ENCODE measurements at places on chromosomes 4 and X.

DNA sequence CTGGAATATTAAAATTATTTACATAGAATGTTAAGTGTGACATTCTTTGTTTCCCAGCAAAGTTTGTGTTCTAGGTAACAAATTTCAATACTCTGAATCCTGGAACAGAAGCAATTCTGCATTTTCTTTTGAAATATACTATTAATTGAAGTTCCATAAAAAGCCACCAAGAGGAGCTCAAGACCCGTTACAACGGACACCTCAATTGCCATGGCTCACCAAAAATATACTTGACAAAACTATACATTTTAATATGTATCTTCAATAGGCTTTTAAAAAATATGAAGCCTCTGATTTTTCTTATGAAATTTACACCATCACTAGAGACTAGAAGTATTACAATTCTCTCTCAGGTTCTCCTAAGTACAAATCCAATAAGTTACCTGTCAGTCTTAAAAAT is 111.4 kb downstream of the NYX start:
- DNase-seq = no peak

DNA sequence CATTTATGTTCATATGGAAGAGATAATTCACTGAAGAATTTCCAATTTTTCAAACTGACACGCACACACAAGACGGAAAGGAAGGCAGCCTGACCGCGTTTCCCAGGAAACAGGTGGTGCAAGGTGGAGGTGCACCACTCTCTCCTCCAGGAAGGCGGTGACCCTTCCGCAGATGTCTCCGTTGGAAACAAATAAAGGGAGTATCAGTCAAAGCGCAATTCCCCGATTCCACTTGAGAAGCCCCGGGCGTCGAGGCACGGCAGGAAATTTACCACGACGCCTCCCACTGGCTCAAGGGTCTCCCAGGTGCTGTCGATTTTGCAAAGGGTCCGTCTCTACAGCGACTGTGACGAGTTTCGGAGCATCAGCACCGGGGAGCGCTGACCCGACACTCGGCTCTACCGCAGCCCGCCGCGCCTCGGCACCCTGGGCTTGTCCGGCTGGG is 770 bp upstream of the TIGD2 start:
- DNase-seq = peak; percentile 9

DNA sequence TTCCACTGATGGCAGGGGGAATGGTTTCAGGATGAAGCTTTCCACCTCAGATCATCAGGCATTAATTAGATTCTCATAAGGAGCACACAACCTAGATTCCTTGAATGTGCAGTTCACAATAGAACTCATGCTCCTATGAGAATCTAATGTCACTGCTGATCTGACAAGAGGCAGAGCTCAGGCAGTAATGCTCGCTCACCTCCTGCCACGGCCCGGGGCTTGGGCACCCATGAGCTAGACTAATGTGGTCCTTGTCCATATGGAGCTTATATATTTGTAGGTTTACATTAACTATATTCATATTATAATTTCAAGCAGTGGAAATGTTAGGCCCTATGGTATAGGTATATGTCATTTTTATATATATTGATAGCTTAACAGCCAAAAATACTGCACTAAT is 24.4 kb downstream of the SLC9B2 start:
- DNase-seq = no peak

DNA sequence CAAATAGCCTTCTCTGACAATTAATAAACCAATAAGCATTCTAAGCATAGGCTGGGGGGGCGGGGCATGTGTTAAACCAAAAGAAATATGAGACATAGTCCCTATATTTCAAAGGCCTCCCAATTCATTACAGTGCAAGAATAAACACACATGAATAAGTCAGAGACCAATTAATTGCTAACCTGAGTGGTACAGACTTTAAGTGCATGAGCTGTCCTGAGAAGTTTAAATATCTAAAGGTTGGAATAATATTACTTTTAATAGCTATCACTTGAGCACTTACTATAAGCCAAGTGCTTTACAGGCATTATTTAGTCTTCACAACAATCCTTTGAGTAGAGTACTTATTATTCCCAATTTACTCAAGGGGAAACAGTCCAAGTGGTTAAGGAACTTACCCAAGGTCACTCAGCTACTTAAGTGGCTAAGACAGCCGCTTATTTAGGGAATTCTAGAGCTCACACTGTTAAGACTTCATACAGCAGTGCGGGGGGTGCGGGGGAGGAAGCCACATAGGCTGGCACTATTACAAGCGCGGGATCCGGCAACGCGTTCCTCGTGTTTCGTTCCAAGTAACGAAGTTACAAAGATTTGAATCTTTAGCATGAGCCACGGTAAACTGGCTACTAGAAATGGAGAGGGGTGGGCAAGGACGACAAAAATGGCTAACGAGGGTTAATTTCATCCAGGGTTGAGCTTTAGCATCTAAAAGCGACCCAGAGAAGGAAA is 1.4 kb downstream of the THOC2 start:
- DNase-seq = peak; percentile 73

DNA sequence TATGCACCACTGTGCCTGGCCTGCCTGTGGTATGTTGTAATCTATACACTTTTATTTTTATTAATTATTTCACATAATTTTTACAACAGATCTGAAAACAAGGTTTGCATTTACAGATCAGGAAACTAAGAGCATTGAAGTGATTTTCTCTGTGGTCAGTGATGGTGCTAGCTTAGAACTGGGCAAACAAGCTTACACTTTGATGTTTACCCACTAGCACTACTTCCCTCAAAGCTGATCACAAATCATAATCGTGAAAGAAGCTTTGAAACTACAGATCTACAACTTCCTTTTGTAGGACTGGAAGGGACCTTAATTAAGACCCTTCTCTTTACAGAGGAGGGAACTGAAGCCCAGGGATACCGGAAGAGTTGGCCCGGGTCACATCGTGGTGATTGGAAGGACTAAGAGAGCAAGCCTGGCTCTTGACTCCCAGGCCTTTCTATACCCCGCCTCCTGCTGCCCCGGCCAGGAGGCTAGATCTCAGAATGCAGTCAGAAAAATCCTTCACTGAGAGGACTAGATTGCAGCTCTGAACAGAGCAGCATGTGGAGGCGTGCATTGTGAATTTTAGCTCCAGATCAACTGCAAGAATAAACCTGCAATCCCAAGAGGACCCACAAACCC is 93.7 kb upstream of the ZNF827 start:
- DNase-seq = no peak

DNA sequence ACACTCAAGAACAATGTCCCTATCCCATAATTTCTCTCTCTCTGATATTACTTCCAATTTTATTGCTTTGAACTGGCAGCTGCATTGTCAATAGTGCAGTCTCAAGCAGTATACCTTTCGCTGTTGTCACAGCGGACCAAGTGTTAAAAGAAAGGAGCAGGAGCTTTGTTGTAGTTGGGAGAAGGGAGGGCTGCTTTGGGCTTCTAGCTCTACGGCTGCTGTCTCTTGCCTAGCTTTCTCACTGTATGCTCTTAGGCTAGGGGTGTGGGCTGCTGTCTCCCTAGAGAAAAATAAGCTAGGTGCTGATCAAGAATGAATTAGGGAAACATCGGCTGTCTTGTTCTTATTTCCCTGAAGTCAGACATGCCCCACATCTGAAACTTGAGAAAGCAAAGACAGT is 52.5 kb downstream of the TRPC5OS start:
- DNase-seq = no peak

DNA sequence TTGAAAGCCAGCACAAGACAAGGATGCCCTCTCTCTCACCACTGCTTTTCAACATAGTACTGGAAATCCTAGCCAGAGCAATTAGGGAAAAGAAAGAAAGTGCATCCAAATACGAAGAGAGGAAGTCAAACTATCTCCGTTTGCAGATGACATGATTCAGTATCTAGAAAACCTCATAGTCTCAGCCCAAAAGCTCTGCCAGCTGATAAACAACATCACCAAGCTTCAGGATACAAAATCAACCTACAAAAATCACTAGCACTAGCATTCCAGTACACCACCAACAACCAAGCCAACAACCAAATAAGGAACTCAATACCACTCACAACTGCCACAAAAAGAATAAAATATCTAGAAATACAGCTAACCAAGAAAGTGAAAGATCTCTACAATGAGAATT is 38.6 kb downstream of the COX7B2 start:
- DNase-seq = no peak

- DNase-seq = no peak
Measured at GRCh38 chr4:89899152-89899551, 4.5 kb downstream of the MMRN1 start.

DNA sequence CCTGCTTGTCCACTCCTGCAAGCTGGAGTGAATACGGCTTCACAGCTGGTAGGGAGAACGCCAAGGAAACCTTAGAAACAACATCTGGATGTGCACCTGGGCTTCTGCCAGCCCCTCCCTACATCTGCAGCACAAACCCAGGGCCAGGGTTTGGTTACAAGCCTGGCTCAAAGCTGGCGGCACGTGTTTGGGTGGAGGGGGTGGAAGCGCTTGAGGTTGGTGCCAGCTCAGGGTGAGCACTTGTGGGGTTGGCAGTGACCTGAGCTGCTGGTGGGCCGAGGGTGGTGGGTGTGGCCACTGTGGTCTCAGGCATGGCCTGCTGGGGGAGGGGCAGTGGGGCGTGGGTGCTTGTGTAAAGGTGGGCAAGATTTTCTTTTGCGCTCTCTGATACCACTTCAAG is 15.6 kb downstream of the ELF4 start:
- DNase-seq = no peak

DNA sequence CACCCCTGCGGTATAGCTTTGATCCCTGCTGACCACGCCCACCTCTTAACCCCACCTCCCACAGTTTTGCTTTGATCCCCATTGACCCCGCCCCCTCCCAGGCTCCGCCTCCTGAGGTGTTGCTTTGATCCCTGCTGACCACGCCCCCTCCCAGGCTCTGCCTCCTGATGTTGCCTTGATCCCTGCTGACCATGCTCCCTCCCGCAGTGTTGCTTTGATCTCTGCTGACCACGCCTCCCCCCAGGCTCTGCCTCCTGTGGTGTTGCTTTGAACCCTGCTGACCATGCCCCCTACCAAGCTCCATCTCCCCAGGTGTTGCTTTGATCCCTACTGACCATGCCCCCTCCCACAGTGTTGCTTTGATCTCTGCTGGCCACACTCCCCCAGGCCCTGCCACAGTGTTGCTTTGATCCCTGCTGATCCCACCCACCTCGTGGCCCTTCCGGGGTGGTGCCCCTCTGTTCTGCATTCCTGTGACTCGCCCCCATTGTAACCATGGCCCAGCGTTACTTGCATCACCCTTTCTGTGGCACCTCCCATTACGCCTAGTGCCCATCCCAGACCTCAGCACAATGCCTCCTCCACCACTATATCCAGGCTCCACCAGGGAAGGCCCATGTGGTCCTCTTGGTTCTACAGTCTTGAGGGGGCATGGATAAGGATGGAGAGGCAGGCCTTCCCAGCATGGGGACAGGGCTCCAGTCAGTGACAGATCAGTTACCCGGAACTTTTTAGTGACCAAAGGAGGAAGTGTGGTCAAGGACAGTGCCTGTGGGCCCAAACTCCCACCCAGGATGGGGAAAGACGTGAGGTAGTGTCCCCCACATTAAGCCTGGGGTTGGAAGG is 70.8 kb downstream of the ADRA2C start:
- no peak for DNase-seq

GRCh38 chrX:80537096-80537495 is 116.8 kb downstream of the TENT5D start:
- DNase-seq = no peak

- no peak for DNase-seq
Measured at GRCh38 chr4:74282926-74283325, 25.3 kb upstream of the EPGN start.

- no peak for DNase-seq
Measured at GRCh38 chrX:32153585-32153984, 1057.8 kb downstream of the DMD start.

- DNase-seq = no peak
Measured at GRCh38 chrX:2497961-2498780, 2.6 kb downstream of the DHRSX start.

DNA sequence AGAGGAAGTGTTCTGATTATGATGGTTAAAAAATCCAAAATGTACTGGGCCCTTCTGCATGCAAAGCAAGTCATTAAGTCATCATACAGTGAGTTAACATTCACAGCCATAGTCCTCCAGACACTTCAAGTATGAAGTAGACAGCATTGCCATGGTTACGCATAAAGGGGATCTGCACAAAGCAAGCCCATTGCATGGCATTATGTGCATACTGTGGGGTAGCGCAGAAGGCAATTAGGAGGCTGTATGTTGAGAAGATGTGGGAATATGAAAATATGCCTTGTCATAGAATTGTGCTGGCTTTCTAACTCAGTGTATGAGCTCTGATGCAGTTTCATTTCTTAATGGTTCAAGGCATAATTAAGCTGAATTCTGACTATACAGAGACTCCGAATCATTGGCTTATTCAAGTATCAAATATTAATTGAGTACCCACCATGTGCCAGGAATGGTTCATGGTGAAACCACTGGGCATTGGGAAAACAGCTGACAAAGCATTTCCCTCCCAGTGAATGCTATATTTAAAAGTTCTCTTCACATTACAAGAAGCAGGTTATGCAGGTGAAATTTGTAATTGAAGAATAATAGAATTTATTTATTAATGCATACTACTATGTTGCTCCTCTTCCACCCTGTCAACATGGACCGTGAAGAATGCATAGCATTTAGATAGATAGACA is 588.9 kb downstream of the ZNF674 start:
- no peak for DNase-seq

DNA sequence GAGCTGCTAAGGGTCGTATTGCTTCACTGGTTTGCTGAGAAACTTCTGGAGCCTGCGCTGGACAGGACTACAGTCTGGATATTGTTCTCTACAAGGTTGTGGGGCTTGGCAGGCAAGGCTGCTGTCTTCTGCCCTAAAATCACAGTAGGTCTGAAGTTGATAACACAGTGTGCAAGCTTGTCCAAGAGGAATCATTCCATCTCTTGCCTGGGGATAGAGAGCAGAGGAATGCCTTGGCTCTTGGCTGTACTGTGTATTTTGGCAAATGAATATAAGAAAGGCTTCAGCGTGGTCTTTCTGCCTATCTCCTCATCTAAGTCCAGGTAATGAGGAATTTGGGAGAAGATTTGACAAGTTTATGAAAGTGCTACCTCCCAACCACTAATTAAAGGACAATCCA is 9.4 kb upstream of the RASL11B start:
- no peak for DNase-seq

DNA sequence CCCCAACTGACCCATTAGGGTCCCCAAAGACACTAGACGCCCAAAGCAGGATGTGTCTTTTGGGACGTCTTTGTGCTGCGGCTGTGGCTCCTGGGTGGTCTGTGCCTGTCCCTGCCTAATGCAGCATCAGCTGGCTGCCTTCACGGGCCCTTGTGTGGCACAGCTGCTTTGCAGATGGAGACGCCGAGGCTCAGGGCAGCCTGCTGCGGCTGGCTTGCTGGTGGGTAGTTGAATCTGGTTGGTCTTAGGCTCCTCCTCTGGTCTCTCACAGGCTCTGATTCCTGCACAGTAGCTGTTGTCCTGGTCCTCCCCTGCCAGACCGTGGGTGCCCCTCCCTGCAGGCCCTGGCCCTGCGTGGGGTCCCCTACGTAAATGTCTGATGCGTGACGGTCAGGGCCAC is 8.1 kb downstream of the CPZ start:
- DNase-seq = no peak

GRCh38 chrX:71128915-71129765 is 10.7 kb downstream of the MED12 start:
- no peak for DNase-seq

GRCh38 chrX:334331-334891 is 15.8 kb upstream of the GTPBP6 start:
- DNase-seq = no peak
